ENCODE measurements at places on chromosomes 7 and 10.

GRCh38 chr7:32507414-32507813, 12.1 kb downstream of the AVL9 start:
- no peak for DNase-seq

GRCh38 chr10:78658645-78659597, 409.8 kb upstream of the ZMIZ1 start:
- DNase-seq = no peak

GRCh38 chr7:40058636-40059035, 75.8 kb downstream of the MPLKIP start:
- DNase-seq = no peak

GRCh38 chr7:23294549-23295400, 4.4 kb upstream of the MALSU1 start:
- DNase-seq = no peak
